ENCODE measurements at places on chromosomes 3 and 15. TPM values are rescaled to one million over a fixed set of nuclear protein-coding genes. Genes with fewer than 3 reads are reported as not detected.

CTXN2 gene
- not detected for total RNA-seq

BBX gene
- total RNA-seq, result 30.3 TPM

GOLGA6L7 gene
- not detected for total RNA-seq

SLC12A8 gene
- total RNA-seq, result 0.38 TPM

TTLL13 gene
- total RNA-seq, result 0.13 TPM

PLIN1 gene
- total RNA-seq, result not detected

DPH3 gene
- total RNA-seq, result 16.4 TPM

TUSC7 gene
- total RNA-seq, result not detected

RAB43 gene
- 95.2 TPM for total RNA-seq

SCN5A gene
- total RNA-seq, result 10.1 TPM

LRRC31 gene
- total RNA-seq, result not detected

ENTPD3 gene
- not detected for total RNA-seq

PPP1R14D gene
- total RNA-seq, result not detected

GXYLT2 gene
- total RNA-seq, result 0.13 TPM

CFAP20DC gene
- 0.77 TPM for total RNA-seq

SGO1 gene
- total RNA-seq, result 1.8 TPM

VGLL3 gene
- not detected for total RNA-seq

CAMK2N2 gene
- not detected for total RNA-seq

FBXO40 gene
- not detected for total RNA-seq

TRAIP gene
- total RNA-seq, result 3.2 TPM

SCG5 gene
- 0.39 TPM for total RNA-seq

TPRA1 gene
- 30.7 TPM for total RNA-seq

CPNE9 gene
- not detected for total RNA-seq

SLC9C1 gene
- under 0.01 TPM for total RNA-seq

UPK1B gene
- not detected for total RNA-seq

CCDC39 gene
- under 0.01 TPM for total RNA-seq

PRSS50 gene
- total RNA-seq, result not detected

CHRD gene
- total RNA-seq, result 0.63 TPM

TEX55 gene
- not detected for total RNA-seq

CADM2 gene
- total RNA-seq, result not detected

SUCNR1 gene
- total RNA-seq, result not detected
